ENCODE measurements at places on chromosomes 1 and 21.

GRCh38 chr21:35954066-35954465 is 106.3 kb downstream of the SETD4 start:
- DNase-seq: no peak

DNA sequence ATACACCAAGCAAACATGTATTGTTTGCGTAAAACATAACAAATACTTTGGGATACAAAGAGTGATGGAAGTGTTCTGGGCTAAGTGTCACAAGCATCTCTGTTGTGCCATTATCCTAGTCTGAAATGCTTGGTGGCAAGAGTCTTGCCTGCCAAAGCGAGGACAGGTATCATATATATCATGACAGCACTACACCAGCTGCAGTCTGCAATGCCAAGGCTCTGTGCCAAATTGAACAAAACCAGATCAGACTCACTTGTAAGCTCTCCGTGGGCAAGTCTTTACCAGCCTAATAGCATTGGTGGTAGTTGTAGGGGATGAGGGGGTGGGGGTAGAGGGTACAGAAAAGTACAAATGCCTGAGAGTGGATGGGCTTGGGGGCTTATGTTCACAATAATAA is 119.2 kb downstream of the RWDD3 start:
- no peak for DNase-seq

DNA sequence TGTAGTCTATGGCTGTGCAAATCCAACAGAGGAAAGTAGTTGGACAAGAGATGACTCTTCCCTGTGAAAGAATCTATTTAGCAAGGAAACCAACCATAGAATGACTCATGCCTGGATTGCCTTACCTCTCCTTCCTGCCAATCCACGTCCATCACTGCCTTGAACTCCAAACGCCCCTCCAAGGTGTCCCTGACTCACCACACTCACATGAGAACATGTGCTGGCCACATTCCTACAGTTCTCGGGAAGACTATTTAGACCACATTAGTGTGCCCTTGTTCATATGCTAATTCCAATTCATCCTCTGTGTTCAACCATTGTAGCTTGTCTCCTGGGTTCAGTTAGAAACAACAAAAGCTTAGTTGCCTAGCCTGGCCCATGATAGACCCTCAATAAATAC is 157.3 kb downstream of the SLC30A10 start:
- peak; percentile 83 for DNase-seq

DNA sequence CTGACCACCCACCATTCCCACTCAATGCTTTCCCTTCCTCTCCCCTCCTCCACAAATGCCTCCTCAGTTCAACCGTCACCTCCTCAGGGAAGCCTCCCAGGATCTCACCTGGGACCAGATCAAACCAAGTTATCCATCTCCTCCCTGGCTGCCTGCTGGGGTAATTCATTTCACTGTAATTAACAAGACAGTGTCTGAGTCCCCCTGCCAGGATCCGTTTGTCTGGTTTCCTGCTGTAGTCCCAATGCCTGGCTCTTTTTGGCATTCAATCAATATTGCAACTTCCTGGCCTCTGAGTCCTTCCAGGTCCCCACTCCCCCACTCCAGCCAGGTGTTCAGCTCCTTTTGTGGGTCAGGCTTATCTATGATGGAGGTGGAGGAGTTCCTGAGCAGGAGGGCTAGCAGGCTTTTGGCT is 687.7 kb downstream of the PTPRU start:
- DNase-seq: no peak

- no peak for DNase-seq
These were observed 631.8 kb downstream of the RWDD3 start for GRCh38 chr1:95865769-95866168.

- DNase-seq: no peak
These were observed 82.3 kb downstream of the TIAM1 start for GRCh38 chr21:31261759-31262158.

- DNase-seq: no peak
These were observed 13.7 kb downstream of the RHEX start for GRCh38 chr1:206066479-206067171.

DNA sequence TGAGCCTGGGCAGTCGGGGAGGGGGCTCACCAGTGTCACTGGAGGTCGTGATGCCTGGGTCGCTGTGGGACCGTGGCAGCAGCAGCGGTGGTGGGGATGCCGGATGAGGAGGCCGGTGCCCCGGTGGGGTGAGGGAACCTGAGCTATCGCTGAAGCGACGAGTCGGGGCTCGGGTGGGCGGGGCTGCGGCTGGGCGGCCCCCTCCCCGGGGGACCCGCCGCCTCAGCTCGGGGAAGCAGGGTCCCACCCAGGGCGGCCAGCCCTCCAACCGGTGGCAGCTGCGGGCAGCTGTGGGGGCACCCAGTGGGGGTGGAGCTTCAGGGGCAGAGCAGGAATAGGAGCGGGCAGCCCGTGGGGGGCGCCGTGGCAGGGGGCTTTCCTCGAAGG is 5.0 kb downstream of the ENTREP3 start:
- no peak for DNase-seq

DNA sequence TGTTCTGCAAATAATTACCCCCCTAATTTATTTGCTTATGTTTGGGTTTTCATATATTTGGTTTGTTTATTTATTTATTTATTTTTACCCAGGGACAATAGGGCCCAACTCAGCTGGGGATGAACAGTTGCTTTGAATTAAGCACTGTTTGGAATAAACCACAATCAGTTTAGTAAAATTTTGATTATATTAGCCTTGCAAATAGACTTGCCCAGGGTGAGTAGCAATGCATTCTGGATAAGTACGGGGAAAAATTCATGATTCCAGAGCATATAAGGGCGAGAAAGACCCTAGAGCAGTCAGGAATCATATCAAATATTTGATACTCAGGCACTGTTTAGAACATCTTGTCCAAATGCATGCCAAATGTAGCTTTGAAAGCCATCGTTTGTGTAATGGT is 242.7 kb downstream of the OMA1 start:
- DNase-seq: no peak

- DNase-seq: no peak
These were observed 44.1 kb downstream of the TRPM2 start for GRCh38 chr21:44397431-44398031.

GRCh38 chr1:30379684-30380624 is 343.4 kb downstream of the MATN1 start:
- DNase-seq: peak; percentile 68

Measured in fibroblast of skin of scalp (primary cell).